H7 (cell line): ENCODE measurements at places on chromosomes 11 and 22. TPM values are rescaled to one million over a fixed set of nuclear protein-coding genes. Genes with fewer than 3 reads are reported as not detected.

- peak; percentile 88 for DNase-seq
Measured at GRCh38 chr11:113974741-113975470, at the start of gene HTR3A. TSS of gene HTR3A (plus strand) at chr11:113975108. CDS start at chr11:113975326, 218 bp downstream.

DNA sequence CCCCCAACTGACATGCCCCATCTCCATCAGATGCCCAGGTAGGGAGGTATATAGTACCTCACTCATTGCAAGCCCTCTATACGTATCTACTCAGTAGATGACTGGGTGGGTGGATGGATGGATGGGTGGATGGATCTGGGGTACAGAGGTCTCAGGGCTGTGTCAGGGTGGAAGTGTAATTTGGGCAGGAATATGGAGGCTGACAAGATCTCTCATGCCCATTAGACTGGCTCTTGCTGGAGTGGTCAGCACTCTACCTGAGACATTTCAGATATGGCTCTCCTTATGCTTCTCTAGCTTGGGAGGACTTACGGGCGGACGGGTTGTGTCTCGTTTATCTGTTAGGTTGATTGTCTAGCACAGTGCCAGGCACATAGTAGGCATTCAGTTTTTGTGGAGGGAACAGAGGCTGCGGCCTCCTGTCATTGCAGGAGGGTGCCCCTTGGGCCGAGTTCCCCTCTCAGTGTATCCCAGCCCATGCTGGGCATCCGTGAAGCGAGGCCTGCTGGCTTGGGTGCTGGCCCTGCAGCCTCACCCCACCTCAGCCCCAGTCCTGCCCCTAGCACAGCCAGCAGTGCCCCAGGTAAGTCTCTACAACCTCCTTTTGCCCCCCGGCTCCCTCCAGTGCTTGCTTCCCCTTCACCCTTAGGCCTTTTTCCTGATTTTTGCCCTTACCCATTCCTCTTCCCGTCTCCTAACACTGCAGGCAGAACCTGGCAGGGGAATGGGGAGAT lies 13.7 kb downstream of the ROBO3 start:
- DNase-seq: peak; percentile 22

CHKB gene
- total RNA-seq: 42.1 and 54.5 TPM in 2 replicates

- DNase-seq: no peak
Measured at GRCh38 chr11:45368697-45369096, 82.6 kb upstream of the SYT13 start.

DNA sequence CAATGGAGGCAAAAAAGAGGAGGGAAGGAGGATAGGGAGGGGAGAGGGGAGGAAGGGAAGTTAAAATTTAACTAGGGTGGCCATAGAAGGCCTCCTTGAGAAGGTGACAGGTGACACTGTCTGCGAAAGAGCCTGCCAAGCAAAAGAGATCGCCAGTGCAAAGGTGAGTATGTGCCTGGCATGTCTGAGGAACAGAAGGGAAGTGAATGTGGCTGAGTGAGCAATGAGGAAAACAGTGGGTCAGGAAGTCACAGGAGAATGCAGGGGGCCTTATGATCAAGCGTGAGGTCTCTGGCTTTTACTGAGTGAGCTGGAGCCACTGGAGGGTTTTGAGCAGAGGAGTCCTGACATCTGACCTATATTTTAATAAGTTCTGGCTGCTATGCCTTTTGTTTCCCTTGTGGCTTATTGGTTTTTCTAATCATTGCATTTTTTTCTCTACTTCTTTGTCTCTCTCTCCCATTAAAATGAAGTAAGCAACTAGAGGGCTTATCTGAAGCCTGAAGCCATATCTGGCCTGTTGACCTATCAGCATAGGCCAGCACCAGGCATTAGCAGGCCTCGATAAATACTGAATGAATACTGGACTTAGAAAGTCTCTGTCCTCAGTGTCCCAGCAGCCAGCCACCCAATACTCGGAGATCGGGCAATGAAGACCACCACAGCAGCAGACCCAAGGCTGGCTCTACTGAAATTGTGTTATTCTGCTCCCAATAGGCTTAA lies 5.6 kb downstream of the AP1B1 start:
- DNase-seq: no peak
